ENCODE measurements at places on chromosomes 6 and 20.

DNA sequence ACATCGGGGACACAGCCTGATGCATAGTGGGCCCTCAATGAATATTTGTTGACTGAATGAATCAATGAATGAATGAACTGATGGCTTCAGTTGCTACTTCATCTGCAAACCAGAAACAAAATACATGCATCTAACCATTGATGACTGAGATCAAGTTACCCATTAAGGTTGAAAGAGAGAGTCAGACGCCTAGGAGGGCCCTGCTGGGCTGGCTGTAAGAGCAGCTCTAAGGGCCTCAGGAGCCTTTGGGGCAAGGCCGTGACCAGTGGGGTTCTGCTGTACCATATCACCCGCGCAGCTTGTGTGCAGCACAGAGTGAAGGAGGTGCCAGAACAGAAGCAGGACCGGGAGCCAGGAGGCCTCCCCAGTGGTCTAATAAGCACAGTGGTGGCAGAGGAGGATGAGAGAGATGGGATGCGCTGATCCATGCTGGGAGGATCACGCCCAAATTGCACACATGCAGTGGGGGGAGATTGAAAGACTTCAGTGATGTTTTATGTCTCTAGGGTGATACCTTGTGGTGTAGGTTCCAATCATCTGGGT is 96.1 kb upstream of the KCNG1 start:
- DNase-seq: no peak

GRCh38 chr6:116304538-116305097 is 24.9 kb upstream of the TSPYL1 start:
- DNase-seq: no peak

DNA sequence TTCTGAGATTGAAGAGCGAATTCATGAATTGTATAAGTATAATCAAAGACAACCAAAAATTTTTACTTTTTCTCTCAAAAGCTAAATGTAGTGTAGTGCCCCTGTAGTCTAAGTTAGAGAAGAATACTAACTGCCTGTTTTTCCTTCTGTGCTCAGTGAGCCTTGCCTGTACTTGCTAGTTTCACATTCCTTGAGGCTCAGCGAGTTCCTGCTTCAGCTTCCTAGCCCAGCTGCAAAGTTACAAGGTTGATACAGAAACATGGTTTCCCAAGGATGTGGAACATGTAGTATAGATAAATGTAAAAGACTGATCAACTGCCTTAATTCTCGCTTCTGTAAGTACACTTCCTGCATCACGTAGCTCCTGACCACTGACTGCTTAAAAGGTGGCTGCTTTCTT is 33.1 kb upstream of the SEC63 start:
- DNase-seq: no peak

GRCh38 chr20:51574248-51575033 is 31.9 kb upstream of the NFATC2 start:
- peak; percentile 34 for DNase-seq

GRCh38 chr6:11681770-11682169 is 96.8 kb downstream of the ADTRP start:
- no peak for DNase-seq

GRCh38 chr6:140758169-140758877 is 1374.4 kb upstream of the GJE1 start:
- DNase-seq: no peak

GRCh38 chr6:84346372-84346771 is 118.9 kb upstream of the CEP162 start:
- no peak for DNase-seq

GRCh38 chr6:467111-467510 is 75.6 kb downstream of the IRF4 start:
- no peak for DNase-seq

DNA sequence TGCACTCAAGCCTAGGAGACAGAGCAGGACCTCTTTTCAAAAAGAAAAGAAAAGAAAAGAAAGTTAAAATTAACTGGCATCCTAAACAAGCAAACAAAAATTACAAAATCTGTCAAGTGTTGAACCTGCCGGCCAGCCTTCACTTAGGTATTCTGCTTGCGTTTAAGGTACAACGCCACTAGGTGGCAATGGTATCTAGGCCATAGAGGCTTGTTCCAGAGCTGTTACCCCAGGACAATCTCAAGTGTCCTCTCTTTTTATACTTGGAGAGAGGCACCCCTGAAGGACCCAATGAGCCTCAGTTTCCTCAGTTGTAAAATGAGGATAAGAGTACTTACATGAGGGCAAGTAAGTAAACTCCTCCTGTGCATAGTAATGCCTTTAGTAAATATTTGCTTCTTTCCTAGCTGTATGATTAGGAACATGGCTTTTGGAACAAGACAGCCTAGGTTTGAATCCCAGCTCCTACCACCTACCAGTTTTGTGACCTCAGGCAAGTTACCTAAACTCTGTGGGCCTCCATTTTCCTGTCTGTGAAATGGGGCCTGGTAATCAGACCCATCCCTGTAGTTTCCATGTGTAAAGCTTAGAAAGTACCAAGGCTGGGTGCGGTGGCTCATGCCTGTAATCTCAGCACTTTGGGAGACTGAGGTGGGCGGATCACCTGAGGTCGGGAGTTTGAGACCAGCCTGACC is 5.8 kb upstream of the PACSIN1 start:
- peak; percentile 69 for DNase-seq

GRCh38 chr6:148074738-148075137 is 267.9 kb upstream of the SASH1 start:
- DNase-seq: no peak

DNA sequence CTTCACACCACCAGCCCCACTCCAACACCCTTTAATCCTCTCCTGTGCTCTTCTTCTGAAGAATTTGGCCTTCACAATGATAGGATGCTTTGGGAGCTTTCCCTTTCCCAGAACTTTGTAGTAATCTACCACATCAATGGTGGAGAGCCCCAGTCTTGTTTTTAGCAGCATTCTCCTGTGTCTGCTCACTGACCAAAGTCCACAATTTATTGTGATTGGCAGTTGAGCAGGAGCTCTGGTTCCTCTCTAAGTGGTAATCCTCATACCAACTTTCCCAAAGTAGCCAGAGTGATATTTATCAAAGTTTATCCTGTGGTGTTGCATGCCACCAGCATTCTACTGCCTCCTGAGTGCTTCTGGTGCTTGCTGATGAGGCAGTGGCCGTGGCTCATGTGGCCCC is 29.0 kb upstream of the OPN5 start:
- DNase-seq: no peak

- no peak for DNase-seq
Observed at GRCh38 chr6:143018955-143019354, 41.7 kb upstream of the AIG1 start.

- DNase-seq: no peak
Observed at GRCh38 chr20:58552366-58552934, 37.3 kb upstream of the APCDD1L start.

GRCh38 chr20:24956001-24956841 is 7.2 kb downstream of the CST7 start:
- DNase-seq: no peak

GRCh38 chr20:22825076-22825475 is 210.0 kb upstream of the SSTR4 start:
- no peak for DNase-seq

- no peak for DNase-seq
Observed at GRCh38 chr20:51495921-51496545, 46.5 kb downstream of the NFATC2 start.

GRCh38 chr6:107956586-107957307 is 1.3 kb downstream of the SEC63 start:
- no peak for DNase-seq

DNA sequence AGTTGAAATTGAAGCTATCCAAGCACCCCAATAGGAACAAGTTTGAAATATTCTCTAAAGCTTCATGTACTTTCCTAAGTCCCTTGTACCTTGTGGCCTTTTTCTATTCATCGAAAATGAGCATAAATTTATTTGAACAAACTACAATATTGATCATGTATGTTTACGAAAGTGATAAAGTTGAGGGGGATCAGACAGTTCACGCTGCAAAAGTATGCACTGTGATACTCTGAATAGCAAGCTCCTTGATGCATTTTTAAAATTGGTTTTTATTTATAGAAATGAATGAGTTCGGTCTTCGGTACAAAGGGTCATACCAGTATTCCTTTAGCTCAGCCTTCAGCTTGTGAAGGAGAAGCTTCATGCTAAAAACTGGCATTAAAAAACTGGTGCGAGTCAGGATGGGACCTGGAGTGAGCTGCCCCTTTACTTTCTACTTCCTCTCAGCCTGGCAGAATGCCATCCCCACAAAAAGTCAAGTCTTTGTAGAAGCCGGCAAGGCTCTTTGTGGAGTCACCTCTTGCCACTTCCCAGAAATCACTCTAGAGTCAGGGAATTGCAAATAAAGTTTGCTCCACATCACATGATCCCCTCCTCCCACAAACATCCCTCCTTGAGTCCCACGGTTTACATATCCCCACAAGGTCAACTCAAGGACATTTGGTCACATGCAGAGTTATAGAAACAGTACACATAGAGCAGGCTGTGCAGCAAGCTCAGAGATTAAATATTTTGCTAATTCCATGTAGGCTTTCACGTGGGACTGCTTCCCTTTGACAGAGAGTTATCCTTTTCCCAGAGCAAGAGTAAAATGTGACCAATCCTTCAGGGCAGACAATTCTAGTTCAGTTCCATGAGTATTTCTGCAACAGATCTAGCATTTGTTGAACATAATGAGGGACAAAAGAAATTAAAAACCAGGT is 34.6 kb upstream of the ADGRF1 start:
- no peak for DNase-seq

- no peak for DNase-seq
Observed at GRCh38 chr6:154187714-154188113, 148.7 kb downstream of the OPRM1 start.

GRCh38 chr6:42153921-42154320 is 11.5 kb upstream of the C6orf132 start:
- DNase-seq: no peak

- peak; percentile 30 for DNase-seq
Observed at GRCh38 chr6:148867862-148868261, 121.0 kb downstream of the UST start.

DNA sequence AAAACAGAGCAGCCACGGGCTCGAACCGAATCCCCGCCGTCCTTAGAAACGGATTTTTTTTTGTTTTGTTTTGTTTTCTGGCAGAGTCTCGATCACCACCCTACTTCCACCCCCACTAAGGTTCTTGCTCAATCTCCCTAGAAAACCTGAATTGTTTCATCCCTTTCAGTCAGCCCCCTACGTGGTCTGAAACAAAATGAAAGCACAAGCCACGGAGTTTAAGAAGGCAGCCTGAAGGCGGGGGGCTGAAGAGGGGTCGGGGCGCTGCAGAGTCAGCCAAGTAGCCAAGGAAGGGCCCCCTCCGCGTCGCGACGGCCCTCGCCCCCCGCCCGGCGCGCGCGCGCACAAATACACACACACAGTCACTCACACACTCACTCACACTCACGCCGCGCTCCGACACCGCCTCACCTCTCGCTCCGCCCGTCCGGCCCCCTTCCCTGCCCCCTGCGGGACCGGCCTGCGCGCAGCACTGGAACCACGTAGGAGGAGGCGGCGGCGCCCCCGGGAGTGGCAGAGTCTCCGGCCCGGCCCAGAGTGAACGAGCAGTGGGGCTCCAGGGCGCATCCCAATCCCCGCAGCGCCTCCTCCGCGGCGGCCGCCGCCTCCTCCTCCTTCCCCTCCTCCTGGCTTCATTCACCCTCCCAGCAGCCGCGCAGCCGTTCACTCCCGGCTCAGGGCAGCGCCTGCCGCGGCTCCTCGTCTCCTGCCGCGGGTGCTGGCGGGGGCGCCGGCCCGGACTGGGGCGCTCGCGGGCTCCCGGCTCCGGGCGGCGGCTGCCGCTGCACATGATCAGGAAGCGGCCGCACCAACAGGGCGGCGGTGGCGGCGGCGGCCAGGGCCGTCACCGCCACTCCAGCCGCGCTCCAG is 1.4 kb downstream of the ATXN1 start:
- DNase-seq: peak; percentile 77

DNA sequence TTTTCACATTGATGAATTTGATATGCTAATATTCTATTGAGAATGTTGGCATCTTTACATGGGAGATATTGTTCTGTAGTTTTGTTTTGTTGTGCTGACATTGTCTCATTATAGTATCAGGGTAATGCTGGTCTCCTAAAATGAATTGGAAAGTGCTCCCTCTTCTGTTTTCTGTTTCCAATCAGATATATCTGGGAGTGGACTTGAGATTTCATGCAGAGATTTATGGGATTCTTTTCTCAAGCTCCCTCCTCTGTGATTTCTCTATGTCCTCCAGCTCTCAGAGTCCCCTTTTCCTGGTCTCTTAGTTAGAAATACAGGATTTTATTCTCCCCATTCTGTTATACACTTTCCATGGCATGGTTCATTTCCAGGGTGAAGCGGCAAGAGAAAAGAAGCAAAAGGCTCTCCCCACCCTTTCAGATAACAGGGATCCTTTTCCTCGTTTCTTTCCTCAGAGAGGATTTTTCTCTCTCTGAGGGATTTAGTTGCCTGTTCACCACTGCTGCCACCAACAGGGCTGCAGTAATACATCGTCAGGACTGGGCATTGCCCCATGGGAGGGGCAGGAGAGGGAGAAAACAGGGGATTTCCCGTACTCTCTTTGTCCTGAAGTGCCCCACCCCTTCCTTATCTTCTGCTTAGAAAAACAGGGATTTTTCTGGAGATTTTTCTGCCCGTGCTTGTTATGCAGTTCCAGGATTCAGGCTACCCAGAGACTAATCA is 59.3 kb upstream of the STMND1 start:
- DNase-seq: no peak

DNA sequence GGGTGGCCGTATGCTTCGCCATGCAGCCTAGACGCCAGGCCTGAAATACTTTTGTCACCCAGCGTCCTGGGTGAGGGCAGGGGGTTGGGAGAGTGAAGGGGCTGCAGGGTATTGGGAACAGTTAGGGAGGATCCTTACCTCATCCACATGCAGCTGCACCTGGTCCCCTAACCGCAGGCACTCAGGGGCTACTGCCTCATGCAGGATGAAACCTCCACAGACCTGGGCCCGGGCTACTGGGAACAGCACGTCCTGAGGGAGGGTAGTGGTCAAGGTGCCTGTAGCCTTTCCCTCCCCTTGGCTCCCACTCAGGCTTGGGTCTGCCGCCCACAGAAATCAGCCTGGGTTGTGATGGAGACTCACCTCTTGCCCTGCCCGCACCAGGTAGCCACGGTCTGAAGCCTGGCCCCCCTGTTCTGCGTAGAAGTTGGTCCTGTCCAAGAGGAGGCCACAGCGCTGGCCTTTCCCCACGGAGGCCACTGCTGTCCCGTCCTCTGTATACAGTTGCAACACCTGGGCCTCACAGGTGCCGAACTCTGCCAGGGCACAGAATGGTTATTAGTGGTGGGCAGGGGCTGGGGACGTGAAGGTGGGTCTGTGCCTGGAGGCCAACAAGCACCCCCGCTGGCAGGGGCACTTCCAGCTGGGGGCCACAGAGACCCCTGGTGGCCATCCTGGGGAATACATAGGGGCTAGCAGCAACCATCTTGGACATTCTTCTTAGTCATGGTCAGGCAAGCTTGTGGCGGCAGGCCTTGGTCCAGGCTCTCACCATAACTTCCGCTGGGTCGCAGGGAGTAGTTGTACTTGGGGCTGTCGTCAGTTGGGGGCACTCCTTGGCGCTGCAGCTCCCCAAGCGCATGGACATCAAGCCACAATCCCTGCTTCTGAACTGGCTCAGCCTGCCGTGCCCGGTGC is 8.6 kb downstream of the AARS2 start:
- peak; percentile 54 for DNase-seq

DNA sequence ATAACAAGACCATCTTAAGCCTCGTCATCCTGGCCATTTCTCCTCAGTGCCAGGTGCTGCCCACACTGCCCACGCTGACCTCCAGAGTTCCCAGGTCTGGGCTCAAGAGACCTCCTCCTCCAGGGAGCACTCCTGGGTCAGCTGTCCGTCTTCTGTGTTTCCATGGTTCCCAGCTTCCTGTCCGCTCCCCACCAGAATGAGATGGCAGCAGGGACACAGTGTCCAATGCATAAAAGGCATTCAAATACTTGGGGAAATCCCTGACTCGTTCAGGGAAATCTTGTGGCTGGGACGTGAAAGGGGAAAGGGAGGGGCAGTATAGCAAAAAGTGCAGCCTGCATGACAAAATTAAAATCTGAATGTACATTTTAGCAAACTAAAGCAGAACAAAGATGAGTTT is 54.3 kb downstream of the SLC23A2 start:
- DNase-seq: peak; percentile 47
